ENCODE measurements at places on chromosomes 4 and X.

DNA sequence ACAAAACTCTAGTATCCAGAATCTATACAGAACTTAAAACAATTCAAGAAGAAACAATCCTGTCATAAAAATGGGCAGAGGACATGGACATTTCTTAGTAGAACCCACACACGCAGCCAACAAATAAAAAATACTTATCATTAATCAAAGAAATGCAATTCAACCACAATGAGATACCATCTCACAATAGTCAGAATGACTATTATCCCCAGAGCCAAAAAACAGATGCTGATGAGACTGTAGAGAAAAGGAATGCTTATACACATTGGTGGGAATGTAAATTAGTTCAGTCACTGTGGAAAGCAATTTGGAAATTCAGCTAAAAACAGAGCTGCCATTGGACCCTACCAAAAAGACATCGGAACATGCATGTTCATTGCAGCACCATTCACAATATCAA lies 37.9 kb downstream of the RAB40AL start:
- no peak for DNase-seq

DNA sequence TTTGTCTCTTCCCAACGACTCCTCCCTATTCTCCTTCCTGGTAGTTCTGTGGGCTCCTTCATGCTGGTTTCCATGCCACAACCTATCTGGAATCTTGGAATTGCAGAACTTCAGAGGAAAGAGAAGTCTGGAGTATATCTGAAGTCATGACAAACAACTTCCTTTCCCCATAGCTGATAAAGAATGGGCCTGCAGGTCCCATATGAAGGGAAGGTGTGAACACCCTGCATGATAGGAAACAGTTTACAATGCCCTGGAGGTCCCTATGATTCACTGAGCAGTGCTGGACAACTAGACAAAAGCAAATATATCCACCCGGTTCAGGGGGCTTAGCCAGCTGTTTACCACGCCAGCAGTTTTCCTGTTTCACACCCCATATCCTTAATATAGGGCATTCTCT lies 19.4 kb downstream of the FAM9C start:
- DNase-seq, result no peak

DNA sequence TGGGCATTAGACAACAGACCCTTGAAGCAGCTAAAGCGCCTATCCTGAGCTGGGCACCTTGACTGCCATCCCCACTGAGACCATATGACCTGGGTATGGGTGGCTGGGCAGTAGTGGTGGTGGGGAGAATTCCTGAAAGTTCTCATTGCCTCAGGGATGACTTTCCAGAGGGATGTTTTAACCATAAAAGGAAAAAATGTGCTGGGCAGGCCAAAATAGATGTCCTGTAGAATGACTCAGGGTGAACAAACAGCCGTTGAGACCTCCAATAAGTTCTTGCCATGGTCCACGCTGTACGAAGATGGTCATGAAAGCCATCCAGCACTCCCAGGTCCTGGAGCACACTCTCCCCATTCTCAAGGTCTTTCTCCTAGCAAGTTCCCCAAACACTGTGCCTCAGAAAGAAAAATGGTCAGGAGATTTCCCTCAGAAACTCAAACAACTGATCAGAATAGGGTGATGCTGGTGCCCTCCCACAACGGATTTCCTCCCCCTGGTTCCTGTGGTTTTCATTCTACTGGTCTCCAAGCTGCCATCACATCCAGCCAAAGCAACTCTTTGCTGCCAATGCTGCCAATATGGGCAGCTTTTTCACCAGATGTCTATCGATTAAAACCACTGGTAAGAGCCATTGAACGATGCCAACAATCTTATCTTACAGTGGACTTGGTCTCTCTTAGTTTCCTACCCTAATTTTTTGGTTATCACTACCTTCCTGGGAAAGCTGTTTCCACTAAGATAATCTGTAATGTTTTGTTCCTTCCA lies 11.2 kb downstream of the CDKN2AIP start:
- DNase-seq, result no peak

GRCh38 chrX:32847921-32848320 lies 363.4 kb downstream of the DMD start:
- DNase-seq, result no peak

GRCh38 chrX:13427441-13428052 lies 107.7 kb upstream of the ATXN3L start:
- DNase-seq, result no peak

DNA sequence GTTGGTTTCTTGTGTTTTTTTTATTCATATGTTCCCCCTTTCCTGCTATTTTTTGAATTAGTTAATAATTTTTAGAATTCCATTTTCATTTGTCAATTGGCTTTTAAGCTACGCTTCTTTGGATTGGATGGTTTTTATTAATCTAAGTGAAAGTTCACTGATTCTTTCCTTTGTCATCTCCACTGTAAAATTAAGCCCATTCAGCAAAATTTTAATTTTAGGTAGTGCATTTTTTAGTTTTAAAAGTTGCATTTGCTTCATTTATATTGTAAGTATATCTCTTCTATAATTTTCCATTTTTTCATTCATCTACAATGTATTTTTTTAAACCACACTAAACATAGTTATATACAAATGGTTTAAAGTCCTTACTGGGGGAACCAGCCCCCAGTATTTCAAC lies 417.3 kb upstream of the HTR2C start:
- DNase-seq, result no peak

- DNase-seq, result no peak
These were observed 67.0 kb downstream of the MAOB start for GRCh38 chrX:43815209-43815608.

DNA sequence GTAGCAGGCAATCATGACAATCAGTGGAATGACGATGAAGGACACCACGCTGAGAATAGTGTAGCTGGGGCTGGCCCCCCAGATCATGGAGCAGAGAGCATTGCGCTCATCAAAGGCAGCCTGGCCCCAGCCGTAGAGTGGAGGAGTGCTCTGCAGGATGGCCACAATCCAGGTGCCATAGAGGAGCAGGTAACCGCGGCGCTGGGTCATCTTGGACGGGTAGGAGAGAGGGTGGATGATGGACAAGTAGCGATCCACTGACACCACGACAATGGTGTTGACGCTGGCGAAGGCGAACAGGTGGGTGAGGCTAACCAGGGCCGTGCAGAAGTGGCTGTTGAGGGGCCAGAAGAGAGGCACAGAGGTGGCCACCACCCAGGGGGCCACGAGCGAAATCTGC lies 2.8 kb downstream of the GPR101 start:
- no peak for DNase-seq

GRCh38 chr4:102036619-102037376 lies 246.3 kb downstream of the BANK1 start:
- DNase-seq, result no peak

- DNase-seq, result no peak
These were observed 66.4 kb downstream of the PRKG2 start for GRCh38 chr4:81148576-81148975.

DNA sequence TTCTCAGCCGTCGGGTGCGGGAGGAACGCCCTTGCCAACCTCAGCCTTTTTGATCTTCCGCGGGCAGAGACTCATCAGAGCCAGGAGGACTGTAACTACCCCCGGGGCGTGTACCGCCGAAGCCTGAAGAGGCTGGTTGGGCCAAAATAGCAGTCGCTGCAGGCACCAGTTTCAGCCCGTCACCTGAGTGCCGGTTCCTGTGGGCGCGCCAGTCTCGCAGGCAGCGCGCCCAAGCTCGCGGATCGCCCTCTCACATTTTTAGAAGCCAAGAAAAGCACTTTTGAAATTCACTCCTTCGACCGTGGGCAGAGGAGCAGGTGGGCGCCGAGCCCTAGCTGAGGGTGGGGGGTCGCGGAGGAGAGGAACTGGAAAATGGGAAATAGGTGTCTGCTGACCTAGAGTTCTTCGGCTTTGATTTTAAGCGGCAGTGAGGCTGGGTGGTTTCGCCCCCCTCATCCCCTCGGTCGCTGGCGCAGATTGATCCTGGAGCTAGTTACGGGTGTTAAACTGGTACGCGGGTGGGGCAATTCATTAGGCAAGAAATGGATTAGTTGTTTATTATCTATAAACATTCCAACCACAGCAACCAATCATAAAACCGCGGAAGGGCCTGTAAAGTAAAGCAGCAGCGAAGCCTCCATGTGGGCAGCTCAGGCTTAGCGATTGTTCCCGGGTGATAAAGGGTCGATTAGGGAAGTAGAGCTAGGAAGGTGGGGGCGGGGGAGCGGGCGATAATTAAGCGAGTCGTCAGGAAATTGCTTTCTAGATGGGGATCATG lies 69.2 kb downstream of the FBXO8 start:
- DNase-seq, result no peak

- peak; percentile 41 for DNase-seq
These were observed 58.0 kb upstream of the FRMPD4 start for GRCh38 chrX:12080265-12080664.

DNA sequence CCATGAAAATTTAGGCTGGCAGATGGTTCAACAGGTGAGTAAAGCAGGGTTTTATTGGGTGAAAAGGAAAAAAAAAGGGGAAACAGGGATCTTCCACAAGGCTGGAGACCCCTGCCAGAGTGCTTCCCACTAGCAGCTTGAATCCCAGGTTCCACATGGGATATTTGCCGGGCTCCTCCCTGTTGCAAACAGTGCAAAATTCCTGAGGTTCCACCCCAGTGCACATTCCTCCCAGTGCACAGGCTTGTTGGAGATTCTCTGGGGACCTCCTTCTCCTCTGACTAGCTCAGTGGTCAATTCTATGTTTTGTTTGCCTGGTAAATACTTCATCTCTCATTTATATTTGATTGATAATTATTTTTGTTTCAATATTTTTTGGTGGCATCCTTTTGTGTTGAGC lies 66.4 kb upstream of the UGT2B15 start:
- DNase-seq, result no peak

DNA sequence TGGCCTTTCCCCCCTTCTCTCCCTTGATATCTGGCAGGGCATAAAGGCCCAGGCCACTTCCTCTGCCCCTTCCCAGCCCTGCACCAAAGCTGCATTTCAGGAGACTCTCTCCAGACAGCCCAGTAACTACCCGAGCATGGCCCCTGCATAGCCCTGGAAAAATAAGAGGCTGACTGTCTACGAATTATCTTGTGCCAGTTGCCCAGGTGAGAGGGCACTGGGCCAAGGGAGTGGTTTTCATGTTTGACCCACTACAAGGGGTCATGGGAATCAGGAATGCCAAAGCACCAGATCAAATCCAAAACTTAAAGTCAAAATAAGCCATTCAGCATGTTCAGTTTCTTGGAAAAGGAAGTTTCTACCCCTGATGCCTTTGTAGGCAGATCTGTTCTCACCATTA lies 183.8 kb downstream of the AR start:
- DNase-seq, result no peak

- DNase-seq, result no peak
These were observed 139.3 kb upstream of the MXRA5 start for GRCh38 chrX:3485727-3486126.

DNA sequence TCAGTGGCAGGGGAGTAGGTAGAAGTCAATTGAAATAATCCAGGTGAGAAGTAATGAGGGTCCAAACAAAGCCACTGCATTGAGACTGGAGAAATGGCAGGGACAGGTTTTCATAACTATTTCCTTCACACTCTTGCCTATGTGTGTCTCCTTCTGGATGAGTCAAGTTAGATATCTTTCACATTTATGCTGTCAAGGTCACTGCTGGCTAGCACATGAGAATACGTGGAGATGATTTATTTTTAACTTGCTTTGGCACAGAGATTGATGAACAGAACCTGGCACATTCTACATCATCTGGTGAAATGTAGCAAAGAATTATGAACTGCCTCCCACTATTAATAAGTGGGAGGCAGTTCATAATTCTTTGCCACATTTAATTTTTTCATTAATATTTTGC lies 66.7 kb upstream of the BOD1L1 start:
- no peak for DNase-seq

GRCh38 chr4:39889226-39889625 lies 88.5 kb downstream of the PDS5A start:
- DNase-seq, result no peak

DNA sequence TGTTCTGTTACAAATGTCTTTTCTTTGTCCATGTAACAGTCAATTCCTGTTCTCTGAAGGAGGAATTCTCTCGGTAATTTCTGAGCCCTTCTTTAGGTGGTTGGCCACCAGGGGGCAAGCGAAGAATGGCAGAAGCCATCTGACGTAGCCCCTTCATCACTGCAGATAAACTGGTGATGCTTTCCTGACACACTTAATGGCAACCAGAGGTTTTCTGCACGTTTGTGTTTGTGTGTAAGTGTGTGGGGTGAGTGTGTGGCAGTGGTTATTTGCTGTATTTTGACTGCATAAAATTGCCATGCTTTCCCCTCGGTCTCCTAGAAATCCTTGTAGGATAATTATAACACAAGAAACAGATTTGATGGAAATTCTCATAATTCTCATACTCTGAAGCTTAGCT lies 64.8 kb upstream of the STOX2 start:
- DNase-seq, result peak; percentile 83

- DNase-seq, result no peak
These were observed 422.6 kb upstream of the SLIT2 start for GRCh38 chr4:19829101-19829500.

DNA sequence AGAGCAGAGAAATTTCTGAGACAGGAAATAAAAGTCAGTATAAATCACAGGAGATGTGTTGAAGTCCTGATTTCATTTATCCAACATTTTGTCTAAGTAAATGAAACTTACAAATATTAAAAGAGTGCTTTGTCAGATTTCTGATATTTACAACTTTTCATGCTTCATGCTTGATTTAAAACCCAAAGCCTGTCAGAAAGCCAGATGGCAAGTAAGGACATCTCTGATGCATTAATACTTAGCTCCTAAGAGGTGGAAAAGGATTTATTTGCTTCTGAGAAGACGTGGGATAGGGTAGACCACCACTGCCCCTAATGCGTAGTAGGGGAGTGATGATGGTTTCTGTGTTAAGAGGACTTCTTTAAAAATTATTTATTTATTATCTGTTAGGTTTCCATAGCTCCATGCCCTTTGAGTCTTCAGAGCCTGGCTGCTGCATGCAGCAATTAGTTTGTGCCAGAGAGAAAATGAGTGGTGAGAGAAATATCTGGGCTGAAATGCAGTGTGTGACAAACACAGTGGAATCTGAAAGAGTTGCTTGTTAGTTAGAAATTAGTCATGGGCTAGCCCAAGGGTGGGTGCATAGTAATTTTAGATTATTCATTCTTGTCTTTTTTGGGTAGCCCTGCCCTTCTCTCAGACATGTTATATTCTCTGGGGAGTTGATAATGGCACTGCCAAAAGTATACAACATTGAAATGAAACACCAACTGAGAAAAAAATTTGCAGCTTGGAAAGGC lies 333.8 kb downstream of the C4orf33 start:
- no peak for DNase-seq

GRCh38 chr4:117868201-117868600 lies 166.1 kb upstream of the NDST3 start:
- no peak for DNase-seq

GRCh38 chrX:118347131-118347530 lies 1.2 kb downstream of the WDR44 start:
- peak; percentile 34 for DNase-seq

- DNase-seq, result peak; percentile 66
These were observed 1646.4 kb upstream of the ADGRL3 start for GRCh38 chr4:59553721-59554091.

DNA sequence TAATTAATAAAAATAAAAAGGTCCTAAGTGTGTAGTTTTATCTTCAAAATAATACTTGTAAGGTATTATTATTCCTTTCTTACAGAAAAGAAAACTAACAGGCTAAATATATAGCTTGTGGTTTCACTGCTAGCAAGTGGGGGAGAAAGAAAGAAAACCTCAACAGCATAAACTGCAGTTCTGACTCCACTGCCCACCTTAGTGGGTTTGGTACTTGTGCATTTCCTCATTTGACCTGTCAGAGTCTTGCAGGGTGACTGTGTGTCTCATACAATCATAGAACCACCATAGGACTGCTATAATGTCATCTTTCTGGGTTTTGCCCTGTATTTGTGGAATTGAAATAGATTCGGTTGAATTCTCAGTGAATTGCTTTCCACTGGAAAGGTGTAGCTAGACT lies 94.7 kb upstream of the PUDP start:
- DNase-seq, result no peak

- no peak for DNase-seq
These were observed 37.3 kb downstream of the WDR1 start for GRCh38 chr4:10079256-10079655.
